GM23338 (cell line): ENCODE measurements at places on chromosomes 6 and 20.

DNA sequence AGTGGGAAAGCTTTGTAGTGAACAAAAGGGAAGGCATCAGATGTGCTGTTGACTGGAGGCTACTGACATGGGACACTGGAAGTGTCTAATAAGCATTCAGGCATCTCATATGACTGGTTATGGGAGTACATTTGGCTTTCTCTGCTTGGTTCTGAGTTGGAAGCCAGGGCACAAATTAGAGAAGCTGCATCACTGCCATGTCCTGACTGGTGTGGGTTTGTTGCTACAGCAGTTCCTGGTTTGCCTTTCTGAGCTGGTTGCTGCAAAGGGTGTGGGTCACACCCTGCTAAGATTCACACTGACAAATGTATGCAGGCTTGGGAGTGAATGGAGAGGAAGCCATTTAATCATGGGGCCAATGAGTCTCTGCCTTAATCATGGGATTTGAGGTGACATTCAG is 36.2 kb upstream of the NANP start:
- no peak overlapping the region for H3K4me3 ChIP-seq
- no peak overlapping the region for H3K27ac ChIP-seq
- H3K36me3 ChIP-seq, result no peaks in the 10 kb centered on the region

DNA sequence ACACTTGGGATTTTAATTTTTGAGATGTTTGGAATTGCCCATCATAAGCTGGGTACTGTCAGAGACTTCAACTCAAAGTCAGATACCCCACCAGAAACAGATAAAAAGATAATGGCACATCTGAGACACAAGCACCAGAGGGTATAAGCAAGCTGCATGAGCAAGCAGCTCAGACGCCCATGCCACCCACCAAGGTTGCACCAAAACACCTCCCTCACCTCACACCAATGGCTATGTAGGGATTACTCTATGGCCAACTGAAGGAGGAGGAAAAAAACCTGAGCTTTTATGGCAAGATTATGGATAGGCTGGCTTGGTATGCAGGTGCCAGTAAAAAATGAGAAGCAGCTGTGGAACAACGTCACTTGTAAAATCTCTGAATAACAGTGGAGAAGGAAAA is 3.8 kb upstream of the IRAK1BP1 start:
- H3K36me3 ChIP-seq, result peaks cover under 1% of the 10 kb centered on the region; the same call in 1 of the 2 replicates
- H3K27me3 ChIP-seq, result no peaks in the 10 kb centered on the region
- no peak overlapping the region for H3K27ac ChIP-seq
- peaks cover 2% of the 10 kb centered on the region; the same call in 1 of the 2 replicates for H3K4me1 ChIP-seq

DNA sequence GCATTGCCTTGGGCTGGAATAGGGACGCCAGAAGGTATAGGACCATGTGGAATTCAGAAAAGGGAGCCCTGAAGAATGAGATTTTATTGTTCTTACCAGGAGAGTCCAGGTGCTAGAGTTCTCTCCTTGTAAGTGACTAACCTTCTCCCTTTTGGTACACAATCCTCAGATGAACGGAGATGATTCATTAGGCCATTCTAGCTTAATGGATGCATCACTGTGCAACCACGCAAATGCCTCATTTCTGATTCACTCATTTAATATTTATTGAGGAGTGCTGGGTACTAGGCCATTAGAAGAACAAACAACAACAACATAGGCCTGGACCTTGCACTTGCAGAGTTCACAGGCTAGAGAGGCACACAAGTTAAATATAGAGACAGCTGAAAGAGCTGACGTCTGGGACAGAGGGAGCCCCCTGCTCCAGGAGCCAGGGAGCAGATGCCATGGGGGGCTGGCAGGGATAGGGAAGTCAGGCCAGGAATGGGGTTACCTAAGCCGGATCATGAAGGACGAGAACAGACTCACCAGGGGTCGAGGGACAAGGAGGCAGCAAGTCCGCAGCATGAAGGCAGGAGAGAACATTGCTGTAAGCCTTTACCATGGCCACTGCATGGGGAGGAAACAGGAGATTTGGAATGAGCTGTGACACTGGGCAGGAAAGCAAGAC is 179.5 kb upstream of the AKAP12 start:
- DNase-seq, result no peak
- no peaks in the 10 kb centered on the region for H3K27me3 ChIP-seq
- H3K4me1 ChIP-seq, result no peaks in the 10 kb centered on the region
- no peak overlapping the region for H3K27ac ChIP-seq
- no peaks in the 10 kb centered on the region for H3K36me3 ChIP-seq
- no peak overlapping the region for H3K4me3 ChIP-seq

DNA sequence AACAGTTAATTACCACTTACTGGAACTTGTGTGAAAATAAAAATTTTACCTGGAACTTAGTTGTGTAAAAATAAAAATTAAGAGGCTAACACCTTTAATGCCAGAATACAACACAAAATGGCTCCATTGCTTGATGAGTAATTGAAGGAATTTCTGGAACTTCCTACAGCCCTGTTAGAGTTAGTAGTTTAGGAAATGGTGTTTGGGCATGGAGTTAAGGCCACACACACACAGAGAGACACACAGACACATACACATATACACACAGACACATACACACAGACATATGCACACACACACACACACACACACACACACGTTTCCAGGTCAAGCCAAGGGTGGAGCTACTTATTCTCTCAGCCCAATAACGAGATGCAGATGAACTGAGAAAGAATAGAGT is 20.6 kb upstream of the CST3 start:
- no peaks in the 10 kb centered on the region for H3K36me3 ChIP-seq
- H3K4me1 ChIP-seq, result no peaks in the 10 kb centered on the region
- DNase-seq, result no peak
- no peaks in the 10 kb centered on the region for H3K27me3 ChIP-seq
